Vagina (tissue), 2 donors: ENCODE measurements at places on chromosomes 5 and 9. TPM values are rescaled to one million over a fixed set of nuclear protein-coding genes. Genes with fewer than 3 reads are reported as not detected.

GRCh38 chr5:57276353-57276752 is 102.5 kb downstream of the GPBP1 start:
- no peak for DNase-seq

- DNase-seq, result no peak
Observed at GRCh38 chr9:125511789-125512660, 195.0 kb downstream of the MAPKAP1 start.

DNA sequence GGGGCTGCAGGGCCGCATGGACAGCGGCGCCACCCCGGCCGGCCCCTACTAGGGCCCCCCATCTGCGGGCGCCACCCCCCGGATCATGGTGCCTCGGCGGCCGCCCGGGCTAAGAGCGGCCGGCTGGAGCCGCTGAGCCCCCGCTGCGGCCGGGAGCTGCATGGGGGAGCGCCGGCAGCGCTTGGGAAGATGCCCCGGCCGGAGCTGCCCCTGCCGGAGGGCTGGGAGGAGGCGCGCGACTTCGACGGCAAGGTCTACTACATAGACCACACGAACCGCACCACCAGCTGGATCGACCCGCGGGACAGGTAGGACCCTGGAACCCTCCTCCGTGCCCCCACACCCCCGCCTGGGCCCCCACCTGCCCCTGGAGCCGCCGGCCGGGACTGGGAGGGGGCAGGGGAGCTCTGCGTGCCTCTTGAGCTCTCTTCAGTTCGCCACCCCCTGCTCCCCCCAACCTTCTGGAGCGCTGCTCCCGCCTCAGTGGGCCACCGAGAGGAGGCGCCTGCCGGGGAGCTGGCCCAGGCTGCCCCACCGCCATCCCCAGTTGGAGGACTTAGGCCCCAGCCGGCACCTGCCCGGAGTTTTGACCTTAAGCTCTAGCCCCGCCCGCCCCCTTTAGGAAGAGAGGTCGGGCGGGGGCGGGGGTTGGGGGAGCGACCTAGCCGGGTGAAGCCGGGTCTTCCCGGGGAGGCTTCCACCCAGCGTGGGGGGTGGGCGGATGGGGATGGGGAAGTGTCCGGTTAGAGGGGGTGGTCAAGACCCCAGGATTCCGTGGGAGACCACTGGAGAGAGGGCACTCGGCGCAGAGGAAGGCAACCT is 730 bp downstream of the WWC1 start:
- no peak for DNase-seq

DNA sequence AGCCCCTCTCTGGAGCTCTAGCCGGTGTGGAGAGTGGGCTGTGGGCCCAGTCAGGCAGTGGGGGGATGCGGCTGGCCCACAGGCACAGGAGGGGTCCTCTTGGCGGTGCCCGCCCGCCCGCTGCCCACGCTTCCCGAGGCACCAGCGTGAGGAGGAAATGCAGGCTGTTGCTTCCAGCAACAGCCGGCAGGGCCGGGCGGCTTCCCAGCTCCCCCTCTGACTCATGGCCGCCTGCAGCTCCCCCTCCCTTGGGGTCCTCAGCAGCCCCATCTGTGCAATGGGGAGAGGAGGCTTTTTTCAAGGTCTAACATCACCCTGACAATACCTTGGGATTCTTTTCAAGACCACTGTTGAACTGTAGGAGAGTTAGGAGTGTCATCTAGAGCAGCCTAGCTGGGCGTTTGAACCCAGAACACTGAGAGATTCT is 10.4 kb downstream of the CXXC5 start:
- no peak for DNase-seq

DNA sequence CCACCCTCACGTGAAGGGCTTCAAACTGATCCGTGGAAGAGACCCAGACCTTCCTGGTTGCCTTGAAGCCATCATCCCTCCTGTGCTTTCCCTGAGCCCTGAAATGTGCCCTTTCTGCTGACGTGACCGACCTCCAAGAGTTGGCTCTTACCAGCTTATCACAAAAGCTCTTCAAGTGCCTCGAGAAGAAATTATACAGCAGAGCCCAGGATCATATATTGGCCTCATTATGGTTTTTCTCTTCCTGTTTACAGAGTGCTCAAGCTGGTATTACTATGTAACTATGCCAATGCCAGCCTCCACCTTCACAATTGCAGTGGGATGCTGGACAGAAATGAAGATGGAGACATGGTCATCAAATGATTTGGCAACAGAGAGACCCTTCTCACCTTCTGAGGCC is 66.0 kb downstream of the AOPEP start:
- DNase-seq, result no peak

- no peak for DNase-seq
Observed at GRCh38 chr5:139745132-139745799, 50.3 kb upstream of the PSD2 start.

- no peak for DNase-seq
Observed at GRCh38 chr9:105608721-105609598, 51.0 kb downstream of the FKTN start.

The SLC22A4 gene
- total RNA-seq, result 1.7 TPM
